ENCODE measurements at places on chromosomes 12 and 14. TPM values are rescaled to one million over a fixed set of nuclear protein-coding genes. Genes with fewer than 3 reads are reported as not detected.

The CFAP54 gene
- 2.9 TPM for total RNA-seq

The APOF gene
- total RNA-seq = not detected

The PRB2 gene
- not detected for total RNA-seq

The DPF3 gene
- not detected for total RNA-seq

The NINJ2 gene
- total RNA-seq = 0.49 TPM

The ESRRB gene
- total RNA-seq = not detected

The PPP1R36 gene
- not detected for total RNA-seq

The ACVRL1 gene
- 107 TPM for total RNA-seq

The TAS2R20 gene
- total RNA-seq = 0.32 TPM

The KCNK13 gene
- total RNA-seq = 0.97 TPM

The OR11H12 gene
- not detected for total RNA-seq

The KRT8 gene
- total RNA-seq = 12.8 TPM

The GLT8D2 gene
- total RNA-seq = 24.3 TPM

The CDH24 gene
- total RNA-seq = 4.1 TPM

The ASCL1 gene
- not detected for total RNA-seq

The ANKRD33 gene
- not detected for total RNA-seq

The AMN gene
- total RNA-seq = 0.90 TPM

The BIN2 gene
- total RNA-seq = not detected

Measured in cardiac atrium fibroblast (primary cell).